ENCODE measurements at places on chromosomes 2 and 18. TPM values are rescaled to one million over a fixed set of nuclear protein-coding genes. Genes with fewer than 3 reads are reported as not detected.

- DNase-seq: no peak
Measured at GRCh38 chr2:112162341-112162740, 24.2 kb downstream of the FBLN7 start.

DNA sequence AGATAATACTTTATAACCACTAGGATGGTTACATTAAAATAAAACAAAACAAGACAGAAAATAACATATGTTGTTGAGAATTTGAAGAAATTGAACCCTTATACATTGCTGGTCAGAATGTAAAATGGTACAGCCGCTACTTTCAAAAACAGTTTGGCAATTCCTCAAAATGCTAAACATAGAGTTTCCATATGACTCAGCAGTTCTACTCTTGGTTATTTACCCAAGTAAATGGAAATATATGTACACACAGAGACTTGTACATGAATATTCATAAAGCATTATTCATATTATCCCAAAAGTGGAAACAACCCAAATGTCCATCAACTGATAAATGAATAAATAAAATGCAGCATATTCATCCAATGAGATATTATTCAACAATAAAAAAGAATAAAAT lies 92.5 kb upstream of the LRATD1 start:
- no peak for DNase-seq

- no peak for DNase-seq
Measured at GRCh38 chr18:47113796-47114540, 36.3 kb downstream of the HDHD2 start.

- no peak for DNase-seq
Measured at GRCh38 chr2:28650266-28650584, 101.4 kb upstream of the PPP1CB start.

- no peak for DNase-seq
Measured at GRCh38 chr2:200130762-200131166, 175.4 kb downstream of the MAIP1 start.

GRCh38 chr18:56097621-56098020 lies 509.6 kb upstream of the TCF4 start:
- DNase-seq: no peak

- no peak for DNase-seq
Measured at GRCh38 chr2:236947896-236948295, 137.8 kb upstream of the COPS8 start.

DNA sequence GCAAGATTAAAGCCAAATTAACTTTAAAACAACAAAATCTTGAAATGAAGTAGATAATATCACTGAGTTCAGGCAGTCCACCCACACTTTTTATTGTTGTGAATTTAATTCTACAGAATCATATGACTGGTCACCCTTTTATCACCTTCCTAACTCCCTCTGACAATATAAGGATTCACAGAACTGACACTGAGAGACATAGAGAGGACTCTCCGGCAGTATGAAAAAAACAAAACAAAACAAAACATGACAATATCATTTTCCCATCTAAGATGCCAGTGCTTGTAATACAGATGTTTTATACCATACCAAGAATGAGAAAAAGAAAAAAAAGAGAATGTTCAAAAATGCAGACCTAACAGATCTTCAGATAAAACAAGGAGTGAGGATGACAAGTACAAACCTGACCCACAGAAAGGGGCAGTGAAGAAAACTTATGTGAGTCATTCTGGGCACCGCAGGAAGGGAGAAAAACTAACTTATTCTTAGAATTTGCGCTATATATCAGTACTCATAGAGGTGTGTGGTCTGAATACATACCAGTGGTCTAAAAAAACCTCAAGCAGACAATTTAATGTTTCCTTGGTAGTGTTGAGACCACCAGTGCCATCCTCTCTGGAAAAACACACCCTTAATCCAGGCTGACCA lies 136.6 kb downstream of the ZAP70 start:
- no peak for DNase-seq

GRCh38 chr2:125684256-125684655 lies 971.7 kb upstream of the GYPC start:
- no peak for DNase-seq

DNA sequence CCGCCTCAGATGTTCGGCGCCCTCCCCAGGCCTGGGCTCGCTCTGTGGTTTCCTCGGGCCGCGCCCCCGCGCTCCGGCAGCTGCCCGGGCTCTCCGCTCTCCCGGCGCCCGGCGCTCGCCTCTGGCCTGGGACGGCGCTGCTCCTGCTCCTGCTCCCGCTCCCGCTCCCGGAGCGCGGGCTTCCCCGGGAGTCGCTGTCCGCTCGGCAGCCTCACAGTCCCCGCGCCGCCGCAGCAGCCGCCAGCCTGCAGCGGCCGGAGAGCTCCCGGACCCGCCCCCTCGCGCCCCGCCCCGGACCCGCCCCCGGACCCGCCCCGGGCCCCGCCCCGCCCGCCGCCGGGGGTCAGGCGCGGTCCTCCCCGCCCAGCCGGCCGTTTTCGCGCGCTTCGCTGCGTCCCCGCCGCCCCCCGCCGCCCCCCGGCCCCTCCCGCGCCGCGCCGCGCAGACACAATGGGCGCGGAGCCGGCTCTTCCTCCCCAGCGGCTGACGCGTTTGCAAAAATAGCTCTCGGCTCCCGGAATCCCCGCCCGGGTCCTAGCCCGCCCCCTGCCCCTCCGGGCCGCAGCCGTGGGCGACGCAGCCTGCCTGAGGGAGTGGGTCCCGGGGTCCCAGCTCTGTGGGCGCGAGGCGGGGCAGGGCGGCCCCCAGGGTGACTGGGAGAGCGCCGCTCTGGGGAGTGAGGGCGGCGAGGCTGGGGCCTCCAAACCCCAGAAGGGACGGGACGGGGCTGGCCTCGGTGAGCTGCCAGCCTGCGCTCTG lies at the start of gene ARL4C:
ARL4C (minus strand) TSS at position 247 of the 759 bp plus-strand sequence. CDS start 495 bp downstream, outside the sequence.
- peak; percentile 73 for DNase-seq

- DNase-seq: no peak
Measured at GRCh38 chr2:148860037-148860436, 15.0 kb upstream of the KIF5C start.

GRCh38 chr2:55233658-55233940 lies 1.1 kb downstream of the RPS27A start:
- no peak for DNase-seq

- DNase-seq: no peak
Measured at GRCh38 chr2:58063641-58064040, 17.0 kb downstream of the VRK2 start.

DNA sequence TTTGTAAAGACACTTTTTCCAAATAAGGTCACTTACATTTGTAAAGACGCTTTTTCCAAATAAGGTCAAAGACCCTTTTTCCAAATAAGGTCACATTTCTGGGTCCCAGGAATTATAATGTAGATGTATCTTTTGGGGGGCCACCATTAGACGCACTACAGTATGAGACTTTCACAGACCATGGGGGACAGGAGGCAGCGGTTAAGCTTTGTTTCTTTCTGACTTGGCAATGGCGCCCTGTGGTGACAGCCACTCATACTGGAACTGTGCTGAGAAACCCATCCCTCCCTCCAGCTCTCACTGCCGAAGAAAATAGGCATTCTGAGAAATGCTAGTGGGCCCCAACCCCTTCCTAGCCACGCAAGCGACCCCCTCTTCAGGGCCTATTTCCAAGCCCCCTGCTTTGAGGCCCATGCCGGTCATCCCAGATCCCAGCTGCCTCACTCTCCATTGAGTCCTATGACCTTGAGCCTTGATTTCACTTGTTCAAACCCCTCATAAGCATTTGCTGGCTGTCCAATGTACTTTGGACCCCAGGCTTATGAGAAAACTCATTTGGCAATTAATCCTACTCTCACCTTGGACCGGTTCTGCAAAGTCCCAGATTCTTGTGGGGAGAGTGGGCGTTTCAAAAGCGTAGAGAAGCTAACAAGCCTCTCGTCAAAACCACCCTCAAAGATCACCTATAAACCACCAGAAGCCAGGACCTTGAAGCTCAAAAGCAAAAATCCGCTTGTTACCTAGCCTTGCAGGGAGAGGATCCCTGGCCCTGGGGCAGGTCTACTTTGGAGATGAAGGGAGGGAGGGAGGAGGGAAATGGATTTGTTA lies 11.3 kb upstream of the SPATA3 start:
- no peak for DNase-seq

GRCh38 chr2:178954049-178954448 lies 95.9 kb downstream of the CCDC141 start:
- DNase-seq: no peak

- DNase-seq: no peak
Measured at GRCh38 chr2:142217804-142218203, 87.0 kb upstream of the LRP1B start.

DNA sequence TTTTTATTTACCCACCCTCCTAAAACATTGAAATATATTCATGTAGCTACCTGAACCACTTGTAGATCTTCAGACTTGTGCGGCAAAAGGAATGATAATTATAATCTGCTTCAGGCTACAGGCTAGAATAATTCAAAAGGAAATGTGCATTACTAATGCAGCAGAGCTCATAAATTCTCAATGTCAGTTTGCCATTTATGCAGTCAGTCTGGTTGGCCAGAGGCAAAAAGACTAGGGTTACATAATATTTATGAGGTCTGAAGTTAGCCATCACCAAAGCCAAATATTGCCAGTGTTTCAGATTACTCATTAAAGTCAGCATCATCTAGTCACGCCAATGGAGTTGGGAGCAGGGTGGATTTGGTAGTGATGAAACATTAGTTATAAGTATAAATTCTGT lies 38.9 kb downstream of the METAP1D start:
- DNase-seq: no peak

GRCh38 chr2:173500953-173501352 lies 146.3 kb downstream of the CDCA7 start:
- DNase-seq: no peak

DNA sequence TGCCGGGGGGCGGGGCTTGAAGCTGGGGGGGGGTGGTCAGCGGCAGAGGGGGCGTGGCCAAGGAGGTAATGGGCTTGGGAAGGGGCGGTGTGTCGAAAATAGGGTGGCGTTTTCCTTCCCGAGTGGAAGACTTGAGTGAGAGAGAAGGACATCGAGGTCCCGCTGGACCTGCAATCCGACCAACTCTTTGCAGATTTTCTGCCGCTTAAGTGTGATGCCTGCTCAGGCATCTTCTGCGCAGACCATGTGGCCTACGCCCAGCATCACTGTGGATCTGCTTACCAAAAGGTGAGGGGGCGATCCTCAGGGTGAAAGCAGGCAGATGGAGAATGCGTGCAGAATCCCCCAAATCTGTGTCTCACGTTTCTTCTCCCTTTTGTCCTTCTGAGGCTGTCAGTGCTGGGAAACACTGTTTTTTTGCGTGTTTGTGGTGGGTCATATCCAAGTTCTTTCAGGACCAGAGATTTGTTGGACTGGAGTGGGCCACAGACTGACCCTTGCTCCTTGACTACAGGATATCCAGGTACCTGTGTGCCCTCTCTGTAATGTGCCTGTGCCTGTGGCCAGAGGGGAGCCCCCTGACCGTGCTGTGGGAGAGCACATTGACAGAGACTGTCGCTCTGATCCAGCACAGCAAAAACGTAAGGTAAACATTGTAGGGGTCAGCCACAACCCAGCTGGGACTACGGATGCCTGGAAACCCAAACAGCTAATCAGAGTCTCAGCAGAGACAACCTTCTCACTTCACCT lies 727 bp downstream of the ZFAND2B start:
- DNase-seq: no peak

DNA sequence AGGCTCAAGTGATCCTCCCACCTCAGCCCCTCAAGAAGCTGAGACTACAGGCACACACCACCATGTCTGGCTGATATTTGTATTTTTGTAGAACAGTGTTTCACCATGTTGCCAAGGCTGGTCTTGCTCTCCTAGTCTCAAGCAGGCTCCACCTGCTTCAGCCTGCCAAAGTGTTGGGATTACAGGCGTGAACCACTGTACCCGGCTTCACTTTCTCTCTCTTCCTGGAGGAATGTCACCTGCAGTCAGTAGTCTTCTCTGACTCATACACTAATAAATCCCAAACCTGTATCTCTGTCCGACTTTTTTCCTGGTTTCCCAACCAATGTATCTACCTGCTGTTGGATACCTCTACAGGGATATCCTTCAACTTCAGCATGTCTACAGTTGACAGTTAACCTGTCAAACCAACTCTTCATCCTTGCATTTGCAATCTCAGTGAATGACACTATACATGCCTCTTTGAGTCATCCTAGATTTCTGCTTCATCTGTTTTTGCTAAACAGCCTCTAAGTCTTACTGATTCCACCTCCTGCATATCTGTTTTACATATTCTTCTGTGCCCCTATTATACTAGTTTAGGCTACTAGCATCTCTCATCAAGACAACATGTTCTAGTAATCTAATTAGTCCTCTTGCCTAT lies 54.5 kb downstream of the RBBP8 start:
- DNase-seq: no peak

DNA sequence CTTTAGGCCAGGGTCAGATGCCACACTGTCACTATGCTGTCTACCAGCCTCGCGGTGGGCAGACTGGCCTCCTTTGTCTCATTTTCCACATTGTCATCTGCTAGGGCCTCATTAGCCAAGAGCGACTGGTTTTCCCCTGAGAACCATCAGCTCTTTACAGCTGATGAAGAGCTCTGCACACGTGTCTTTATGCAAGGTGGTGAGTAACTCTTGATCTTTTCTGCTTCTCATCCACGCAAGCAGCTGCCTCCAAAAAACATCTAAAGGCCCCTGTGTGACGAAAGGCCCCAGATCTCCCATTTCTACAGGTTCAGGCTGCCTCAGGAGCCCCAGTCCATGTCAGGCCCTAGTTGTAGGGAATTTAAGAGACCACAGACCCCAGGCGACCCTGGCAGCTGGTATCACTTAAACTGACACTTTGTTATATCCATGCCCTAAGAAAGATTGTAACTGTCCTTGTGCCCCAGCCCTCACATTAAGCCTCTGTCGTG lies 52.9 kb downstream of the DPYSL5 start:
- DNase-seq: no peak

GRCh38 chr2:223169830-223170605 lies 118.0 kb downstream of the KCNE4 start:
- DNase-seq: no peak

- DNase-seq: no peak
Measured at GRCh38 chr2:50241282-50241681, 790.6 kb downstream of the NRXN1 start.

The VWA3B gene
- total RNA-seq: 1.7 TPM

The DAPL1 gene
- total RNA-seq: 13.0 TPM

The FOXD4L1 gene
- 0.39 TPM for total RNA-seq

The RABL2A gene
- total RNA-seq: 36.1 TPM

The DLGAP1 gene
- total RNA-seq: 0.52 TPM

The ZNF804A gene
- total RNA-seq: 1.2 TPM

The IL1RL2 gene
- 5.2 TPM for total RNA-seq

The SAG gene
- total RNA-seq: not detected

The GPR39 gene
- 13.2 TPM for total RNA-seq

All from ureter (tissue), 1 donor.